IPS DF 6.9 (cell line): ENCODE measurements at places on chromosomes 1 and 21.

GRCh38 chr1:211610779-211611556, 32.0 kb upstream of the SLC30A1 start:
- no peaks in the 10 kb centered on the region for H3K4me1 ChIP-seq
- no peaks in the 10 kb centered on the region for H3K27me3 ChIP-seq
- no peaks in the 10 kb centered on the region for H3K36me3 ChIP-seq

- no peaks in the 10 kb centered on the region for H3K4me1 ChIP-seq
- H3K27me3 ChIP-seq: no peaks in the 10 kb centered on the region
- DNase-seq: no peak
- no peak overlapping the region for H3K27ac ChIP-seq
- no peaks in the 10 kb centered on the region for H3K36me3 ChIP-seq
Measured at GRCh38 chr1:98393719-98394118, 267.8 kb upstream of the SNX7 start.

- no peak for DNase-seq
- peak overlapping the region; percentile 88 for H3K4me3 ChIP-seq
- H3K4me1 ChIP-seq: peaks cover 3% of the 10 kb centered on the region
- H3K36me3 ChIP-seq: peaks cover 7% of the 10 kb centered on the region
- H3K27me3 ChIP-seq: no peaks in the 10 kb centered on the region
- H3K27ac ChIP-seq: no peak overlapping the region
Measured at GRCh38 chr1:39409055-39409816, 82.2 kb upstream of the BMP8A start.

GRCh38 chr1:111361761-111362160, 65.8 kb downstream of the OVGP1 start:
- H3K27ac ChIP-seq: no peak overlapping the region
- H3K36me3 ChIP-seq: no peaks in the 10 kb centered on the region
- no peak overlapping the region for H3K4me3 ChIP-seq
- no peaks in the 10 kb centered on the region for H3K27me3 ChIP-seq
- peaks cover 2% of the 10 kb centered on the region; the same call in 1 of the 2 replicates for H3K4me1 ChIP-seq

DNA sequence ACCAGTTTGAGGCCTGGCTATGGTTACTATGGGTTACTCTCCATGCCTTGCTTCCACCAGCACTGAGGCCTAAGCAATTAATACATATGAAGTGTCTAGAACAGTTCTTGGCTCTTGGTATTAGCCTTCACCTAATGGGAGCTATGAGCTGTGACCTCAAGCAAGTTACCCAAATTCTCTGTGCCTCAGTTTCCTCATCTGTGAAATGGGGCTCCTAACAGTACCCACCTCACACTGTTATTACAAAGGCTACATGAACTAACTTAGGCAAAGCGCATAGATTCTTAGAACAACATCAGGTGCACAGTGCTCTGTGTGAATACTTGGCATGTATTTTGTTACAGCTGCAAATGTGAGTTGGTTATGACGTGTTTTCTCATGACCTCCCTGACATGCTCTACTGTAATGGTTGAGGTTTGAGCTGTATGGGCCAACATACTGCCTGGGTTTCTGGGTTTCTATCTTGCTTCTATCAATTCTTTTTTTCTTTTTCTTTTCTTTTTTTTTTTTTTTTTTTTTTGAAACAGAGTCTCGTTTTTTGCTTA, 26.5 kb downstream of the CDCP2 start:
- no peak overlapping the region for H3K4me3 ChIP-seq
- no peak for DNase-seq
- H3K4me1 ChIP-seq: peaks cover under 1% of the 10 kb centered on the region
- no peak overlapping the region for H3K27ac ChIP-seq
